ENCODE measurements at places on chromosomes 11 and 22.

- no peak for DNase-seq
Measured at GRCh38 chr22:50300620-50301257, 6.7 kb downstream of the PLXNB2 start.

GRCh38 chr22:23450434-23450795, 129.7 kb downstream of the IGLL1 start:
- DNase-seq, result no peak

DNA sequence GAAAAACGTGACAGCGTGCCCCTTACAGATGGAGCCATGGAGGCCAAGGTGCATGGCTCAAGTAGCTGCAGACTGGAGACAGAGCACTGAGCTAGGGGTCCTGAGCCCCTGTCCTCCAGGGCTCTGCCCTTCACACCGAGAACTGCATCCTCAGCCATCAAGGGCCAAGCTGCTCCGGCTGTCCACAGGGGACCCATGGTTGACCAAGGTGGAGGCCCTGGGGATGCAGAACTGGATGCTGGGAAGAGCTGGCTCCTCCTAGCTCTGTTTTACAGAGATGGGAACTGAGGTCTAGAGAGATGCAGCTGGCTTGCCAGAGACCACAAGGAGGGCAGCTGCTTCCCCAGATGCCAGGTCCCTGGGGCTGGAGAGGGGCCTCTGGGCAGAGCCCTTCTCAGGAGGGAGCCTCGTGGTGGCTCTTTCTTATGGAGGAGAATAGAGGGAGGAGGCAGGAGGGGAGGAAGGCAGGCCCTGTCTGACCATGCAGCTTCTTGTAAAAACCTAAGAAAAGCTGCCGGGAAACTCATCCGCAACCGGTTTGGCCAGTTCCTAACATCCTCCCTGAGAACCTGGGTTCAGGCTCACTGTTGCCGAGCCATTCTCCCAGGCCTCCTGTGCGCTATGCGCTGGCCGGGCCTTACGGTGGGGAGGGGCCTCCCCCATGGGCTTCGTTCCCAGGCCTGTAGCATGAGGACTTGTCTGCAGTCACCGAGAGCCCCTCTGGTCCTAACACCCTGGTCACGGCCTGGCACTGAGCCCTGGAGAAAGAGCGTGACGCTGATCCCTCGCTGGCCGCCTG, 80.6 kb downstream of the WNT7B start:
- no peak for DNase-seq

DNA sequence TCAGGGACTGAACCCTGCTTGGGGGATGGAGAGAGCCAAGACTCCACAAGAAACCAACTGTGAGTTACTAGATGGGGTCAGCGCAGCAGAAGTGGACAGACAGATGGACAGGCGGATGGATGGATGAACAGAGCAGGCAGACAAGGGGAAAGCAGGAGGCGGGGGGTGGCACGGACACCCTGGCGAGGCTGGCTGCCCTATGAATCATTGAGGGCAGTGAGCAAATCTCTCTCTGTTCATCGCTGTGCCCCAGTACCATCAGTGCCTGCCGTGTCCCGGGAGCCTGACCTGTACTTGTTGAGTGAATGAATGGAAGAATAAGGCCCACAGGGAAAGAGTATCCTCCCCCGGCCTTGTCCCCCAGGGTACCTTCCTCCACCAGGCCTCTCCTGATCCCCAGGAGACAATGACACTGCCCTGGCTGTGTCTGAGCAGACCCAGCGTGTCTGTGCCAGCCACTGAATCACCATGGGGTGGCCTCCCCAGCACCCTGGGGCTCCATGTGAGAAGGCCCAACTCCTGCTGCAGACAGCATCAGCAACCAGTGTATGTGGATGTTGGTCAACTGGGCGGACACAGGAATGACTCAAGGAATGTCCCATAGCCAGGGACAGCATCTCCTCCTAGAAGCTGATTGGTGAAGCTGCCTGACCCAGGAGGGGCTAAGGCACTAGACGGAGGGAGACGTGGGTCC, 5.1 kb upstream of the KLHL35 start:
- DNase-seq, result no peak

- no peak for DNase-seq
Measured at GRCh38 chr22:33796494-33796893, 123.8 kb downstream of the LARGE1 start.

GRCh38 chr11:12786891-12787290, 112.7 kb downstream of the TEAD1 start:
- DNase-seq, result no peak

DNA sequence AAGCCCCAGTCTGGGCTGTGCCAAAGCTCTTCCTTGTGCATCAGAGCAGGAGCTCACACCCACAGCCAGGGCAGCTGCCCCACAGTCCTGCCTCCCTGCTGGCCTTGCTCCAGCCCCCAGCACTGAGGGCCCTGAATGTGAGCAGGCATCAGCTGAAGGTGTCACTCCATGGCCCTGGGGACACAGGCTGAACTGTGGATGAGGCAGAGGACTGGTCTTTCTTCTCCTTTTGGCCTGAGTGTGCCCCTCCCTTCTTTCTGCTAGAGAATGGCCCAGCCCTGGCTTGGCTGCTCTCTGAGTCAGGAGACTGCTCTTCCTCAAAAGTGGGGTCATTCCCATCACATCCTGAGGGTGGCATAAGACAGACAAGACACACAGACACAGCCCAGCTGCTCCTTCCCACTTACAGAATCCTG, 16.2 kb downstream of the OTOG start:
- no peak for DNase-seq

- no peak for DNase-seq
Measured at GRCh38 chr11:63507511-63507910, 1.6 kb downstream of the LGALS12 start.

DNA sequence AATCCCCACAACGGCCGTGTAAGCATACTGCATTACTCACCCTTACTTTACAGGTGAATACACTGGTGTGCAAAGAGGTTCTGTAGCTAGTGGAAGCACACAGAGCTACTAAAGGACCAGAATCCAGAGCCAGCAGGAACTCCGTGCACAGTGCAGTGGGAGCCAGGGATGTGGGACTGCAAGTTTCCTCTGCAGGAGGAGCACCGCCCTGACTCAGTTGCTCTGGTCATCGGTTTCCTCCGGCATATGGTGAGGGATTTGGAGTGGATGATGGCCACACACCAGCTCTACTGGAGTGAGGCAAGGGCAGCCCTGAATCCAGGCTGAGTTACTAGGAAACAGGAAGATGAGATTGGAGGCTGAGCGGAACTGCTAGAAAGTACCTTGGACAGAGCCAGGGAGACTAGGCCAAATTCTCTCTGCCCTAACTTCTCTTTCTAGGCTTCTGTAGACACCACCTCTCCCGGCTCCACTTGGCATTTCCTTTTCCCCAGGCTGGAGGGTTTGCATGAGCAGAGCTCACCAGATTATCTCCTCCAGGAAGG, 18.2 kb upstream of the C22orf42 start:
- no peak for DNase-seq

DNA sequence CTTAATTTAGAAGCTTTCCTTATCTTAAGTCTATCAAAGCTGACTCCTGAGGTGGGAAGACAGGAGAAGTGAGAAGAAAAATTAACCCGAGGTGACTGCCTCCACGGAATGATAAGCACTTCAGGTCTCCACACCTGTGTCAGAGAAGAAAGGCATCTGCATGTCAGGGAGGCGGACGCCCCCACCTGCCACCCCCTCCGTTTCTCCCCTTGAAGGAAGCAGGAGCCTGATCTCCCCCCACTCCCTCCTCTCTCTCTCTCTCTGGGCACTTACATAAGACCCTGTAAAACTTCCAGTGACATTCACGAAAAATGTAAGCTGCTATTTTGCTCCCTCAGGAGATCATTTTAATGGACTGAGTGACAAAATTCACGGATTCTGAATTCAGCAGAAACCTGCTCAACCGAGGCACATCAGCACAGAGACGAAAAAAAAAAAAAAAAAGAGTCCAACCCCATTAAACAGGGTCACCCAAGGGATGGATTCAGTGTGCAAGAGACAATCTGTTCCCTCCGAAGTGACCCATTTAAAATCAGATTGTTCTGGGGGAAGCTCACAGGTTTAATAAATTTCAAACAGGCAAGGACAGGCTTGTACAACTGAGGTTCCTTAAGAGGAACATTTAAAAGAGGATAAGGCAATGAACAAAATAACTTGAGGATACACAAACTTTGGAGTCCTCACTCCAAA, 1.5 kb downstream of the LARGE1 start:
- DNase-seq, result no peak

DNA sequence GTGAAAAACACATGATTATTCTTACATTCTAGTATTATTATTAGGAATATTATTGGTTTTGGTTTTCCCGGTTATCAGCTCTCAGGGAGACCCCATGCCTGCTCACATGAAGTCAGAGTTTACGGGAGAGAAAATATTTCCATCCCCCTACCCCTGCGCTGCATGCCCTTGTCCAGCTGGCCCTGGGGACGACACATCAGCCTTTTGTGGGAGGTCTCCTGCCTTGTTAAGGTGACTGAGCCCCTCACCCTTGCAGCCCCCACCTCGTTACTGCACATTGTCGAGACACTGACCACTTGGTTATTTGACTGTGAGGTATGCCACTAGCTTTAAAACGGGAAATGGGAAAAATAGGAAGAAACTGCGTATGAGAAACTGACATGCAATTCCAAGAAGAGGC, 63.0 kb downstream of the PARVG start:
- no peak for DNase-seq

- no peak for DNase-seq
Measured at GRCh38 chr11:76589964-76590950, 80.3 kb downstream of the LRRC32 start.

DNA sequence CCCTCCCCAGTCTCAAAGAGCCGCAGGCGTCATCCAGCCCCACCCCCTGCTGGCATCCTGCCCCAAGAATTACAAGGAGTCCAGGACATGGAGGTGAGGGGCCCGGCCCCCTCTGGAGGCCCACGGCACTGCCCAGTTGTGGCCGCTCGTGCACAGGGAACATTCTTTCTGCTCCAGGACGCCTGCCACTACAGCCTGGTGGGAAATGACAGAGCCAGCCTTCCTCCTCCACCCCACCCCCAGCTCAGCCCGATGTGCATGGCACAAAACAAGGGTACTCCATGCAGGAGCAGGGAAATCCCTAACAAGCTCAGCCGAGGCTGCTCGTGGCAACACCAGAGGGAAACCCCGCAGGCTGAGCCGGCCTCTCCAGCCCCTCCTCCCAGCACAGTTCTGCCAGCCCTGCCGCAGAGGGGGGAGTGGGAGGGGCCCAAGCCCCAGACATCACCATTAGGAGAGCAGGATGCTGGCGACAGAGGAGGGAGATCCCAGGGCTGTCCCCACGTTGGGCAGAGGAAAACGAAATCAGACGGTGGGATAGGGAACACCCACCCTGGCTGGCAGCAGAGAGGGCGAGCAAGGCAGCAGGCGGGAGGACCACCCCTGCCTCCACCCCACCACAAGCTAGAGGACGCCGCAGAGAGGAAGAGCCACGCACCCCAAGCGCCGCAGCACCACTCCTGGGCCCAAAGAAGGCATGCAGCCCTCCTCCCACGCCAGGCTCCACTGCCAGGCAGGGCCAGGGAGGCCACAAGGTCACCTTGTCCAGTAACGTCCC, 10.0 kb downstream of the IGSF9B start:
- no peak for DNase-seq

Measured in T1000 (cell line).